ENCODE measurements at places on chromosomes 4 and X. TPM values are rescaled to one million over a fixed set of nuclear protein-coding genes. Genes with fewer than 3 reads are reported as not detected.

GRCh38 chr4:183830438-183830985 is 74.6 kb upstream of the STOX2 start:
- peak; percentile 21 for DNase-seq

- DNase-seq = no peak
Observed at GRCh38 chr4:148345509-148345908, 96.7 kb downstream of the NR3C2 start.

GRCh38 chr4:109053257-109053656 is 249.2 kb downstream of the COL25A1 start:
- DNase-seq = no peak

- no peak for DNase-seq
Observed at GRCh38 chr4:168715896-168716295, 219.0 kb downstream of the PALLD start.

DNA sequence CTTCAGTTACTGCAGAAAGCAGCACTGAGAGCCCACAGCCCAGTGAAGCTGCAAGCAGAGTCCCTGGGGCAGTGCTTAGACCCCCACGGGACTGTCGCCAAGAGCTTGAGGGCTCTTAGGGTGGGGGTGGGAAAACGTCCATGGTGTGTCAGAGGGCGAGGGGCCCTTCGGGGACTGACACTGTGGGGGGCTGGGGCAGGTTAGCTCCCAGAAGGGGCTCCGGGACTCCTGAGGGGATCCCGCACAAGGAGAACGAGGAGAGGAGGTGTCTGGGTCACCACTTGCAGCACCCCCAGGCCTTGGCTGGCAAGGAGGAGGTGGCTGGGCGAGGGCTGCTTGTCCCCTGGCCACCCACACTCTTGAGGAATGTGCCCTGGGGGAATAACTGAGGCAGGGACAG is 20.8 kb downstream of the NAT8L start:
- DNase-seq = no peak

GRCh38 chr4:109553130-109553529 is 6.9 kb upstream of the MCUB start:
- DNase-seq = no peak

DNA sequence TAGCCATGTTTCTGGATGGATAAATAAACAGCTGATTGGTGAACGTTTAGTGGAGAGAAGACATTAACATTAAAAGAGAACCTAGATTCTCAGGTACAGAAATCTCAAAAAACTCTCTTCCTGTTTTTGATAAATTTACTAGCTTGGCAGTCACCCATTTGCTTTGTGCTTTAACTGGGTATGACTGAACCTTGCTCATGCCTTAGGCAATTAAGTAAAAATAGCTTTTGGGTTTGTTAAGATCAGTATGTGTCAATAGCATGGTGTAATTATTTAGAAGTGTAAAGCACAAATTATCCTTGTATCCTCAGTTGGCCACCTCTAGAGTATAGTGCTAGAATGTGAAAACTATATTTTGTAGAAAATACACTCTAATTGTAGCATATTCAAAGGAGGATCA is 200.0 kb downstream of the CFAP299 start:
- no peak for DNase-seq

DNA sequence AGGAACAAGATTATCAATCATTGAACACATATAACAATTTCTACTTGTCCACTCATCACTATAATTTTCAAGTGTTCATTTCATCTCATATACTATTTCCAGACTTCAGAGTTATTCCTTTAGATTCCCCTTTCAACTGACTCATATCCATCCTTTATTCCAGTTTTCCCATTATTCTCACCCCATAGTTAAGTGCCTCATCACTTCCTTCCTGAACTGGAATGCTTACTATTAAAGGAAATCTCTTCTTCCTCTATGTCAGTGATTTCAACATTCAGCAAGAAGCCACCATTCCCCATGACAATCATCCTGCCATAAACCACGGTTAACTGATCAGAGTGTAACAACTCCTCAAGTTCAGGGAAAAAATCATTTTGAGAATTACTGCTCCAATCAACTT is 198.9 kb downstream of the FBXO8 start:
- no peak for DNase-seq

DNA sequence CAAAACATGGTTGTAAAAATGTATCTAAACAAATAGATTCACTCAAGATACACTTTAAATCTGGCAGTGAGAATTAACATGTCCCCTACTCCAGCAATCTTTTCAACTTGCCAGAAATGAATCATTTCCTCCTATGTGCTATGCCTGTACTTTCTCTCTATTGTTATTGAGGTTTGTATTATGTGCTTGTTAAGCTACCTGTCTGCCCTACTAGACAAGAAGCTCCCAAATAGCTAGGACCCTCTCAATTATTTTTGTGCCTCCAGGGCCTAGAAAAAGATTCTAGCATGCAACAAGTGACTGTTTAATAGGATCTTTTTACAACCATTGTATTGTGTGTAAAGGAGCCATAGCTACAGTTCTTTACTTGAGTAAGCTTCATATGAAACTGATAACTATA is 3.5 kb upstream of the SAP30 start:
- DNase-seq = no peak

- no peak for DNase-seq
Observed at GRCh38 chrX:100264200-100264599, 145.9 kb downstream of the PCDH19 start.

- no peak for DNase-seq
Observed at GRCh38 chr4:15557786-15558550, 88.3 kb downstream of the CC2D2A start.

DNA sequence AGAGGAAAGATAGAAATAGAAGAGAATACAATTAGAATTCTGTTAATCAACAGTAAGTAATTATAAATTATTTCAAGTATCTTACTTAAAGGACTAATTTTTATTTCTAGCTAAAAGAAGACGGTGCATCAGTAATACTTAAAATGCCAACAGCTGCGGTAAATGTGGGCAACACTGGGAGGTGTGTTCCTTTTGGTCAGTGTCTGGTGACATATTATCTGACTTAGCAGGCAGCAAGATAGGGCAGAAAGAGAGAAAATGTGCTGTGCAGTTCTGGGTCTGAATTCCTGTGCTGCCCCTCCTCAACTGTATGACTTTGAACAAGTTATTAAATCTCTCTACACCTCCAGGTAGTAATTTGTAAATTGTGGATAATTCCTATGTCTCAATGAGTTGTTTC is 120.6 kb downstream of the ZNF827 start:
- no peak for DNase-seq

- DNase-seq = no peak
Observed at GRCh38 chrX:148517176-148517575, 16.8 kb downstream of the AFF2 start.

- DNase-seq = peak; percentile 44
Observed at GRCh38 chr4:41538017-41538733, at the start of gene LIMCH1. TSS of gene LIMCH1 (plus strand) at chr4:41538157. CDS start at chr4:41605996, 67,839 bp downstream.

DNA sequence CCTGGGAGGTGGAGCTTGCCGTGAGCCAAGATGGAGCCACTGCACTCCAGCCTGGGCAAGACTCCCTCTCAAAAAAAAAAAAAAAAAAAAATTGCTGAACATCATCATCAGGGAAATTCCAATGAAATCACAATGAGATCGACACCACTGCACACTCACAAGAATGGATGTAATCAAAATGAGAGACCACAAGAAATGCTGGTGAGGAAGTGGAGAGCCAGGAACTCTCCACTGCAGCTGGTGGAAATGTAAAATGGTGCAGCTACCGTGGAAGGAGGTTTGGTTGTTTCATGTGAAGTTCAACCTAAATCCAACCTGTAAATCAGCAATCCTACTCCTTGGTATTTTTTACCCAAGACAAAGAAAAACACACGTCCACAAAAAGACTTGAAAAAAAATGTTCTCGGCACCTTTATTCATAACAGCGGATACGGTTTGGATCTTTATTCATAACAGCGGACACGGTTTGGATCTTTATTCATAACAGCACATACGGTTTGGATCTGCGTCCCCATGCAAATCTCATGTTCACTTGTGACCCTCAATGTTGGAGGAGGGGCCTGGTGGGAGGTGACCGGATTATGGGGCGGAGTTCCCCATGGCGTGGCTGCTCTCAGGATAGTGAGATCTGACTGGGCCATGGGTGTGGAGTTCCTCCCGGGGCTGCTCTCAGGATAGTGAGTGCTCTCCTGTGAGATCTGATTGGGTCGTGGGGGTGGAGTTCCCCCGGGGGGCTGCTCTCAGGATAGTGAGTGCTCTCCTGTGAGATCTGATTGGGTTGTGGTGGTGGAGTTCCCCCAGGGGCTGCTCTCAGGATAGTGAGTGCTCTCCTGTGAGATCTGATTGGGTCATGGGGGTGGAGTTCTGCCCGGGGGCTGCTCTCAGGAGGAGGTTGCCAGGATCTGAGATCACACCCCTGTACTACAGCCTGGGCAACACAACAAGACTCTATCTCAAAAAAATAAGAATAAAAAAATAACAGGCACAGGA is 7.7 kb downstream of the GAK start:
- DNase-seq = no peak

- no peak for DNase-seq
Observed at GRCh38 chrX:132470831-132471230, 18.0 kb downstream of the MBNL3 start.

- no peak for DNase-seq
Observed at GRCh38 chrX:84168574-84168973, 19.4 kb downstream of the RPS6KA6 start.

DNA sequence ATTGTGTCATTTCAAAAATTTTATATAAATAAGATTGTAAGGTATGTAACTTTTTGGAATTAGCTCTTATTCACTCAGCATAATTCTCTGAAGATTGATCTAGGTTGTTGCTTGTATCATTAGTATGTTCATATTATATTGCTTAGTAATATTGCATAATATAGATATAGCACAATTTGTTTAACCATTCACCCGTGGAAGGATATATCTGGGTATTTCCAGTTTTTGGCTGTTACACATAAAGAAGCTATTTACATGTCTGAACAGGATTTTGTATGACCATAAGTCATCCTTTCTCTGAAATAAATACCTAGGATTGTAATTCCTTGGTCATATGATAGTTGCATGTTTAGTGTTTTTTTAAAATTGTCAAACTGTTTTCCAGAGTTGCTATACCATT is 82.5 kb downstream of the CPEB2 start:
- no peak for DNase-seq

- DNase-seq = no peak
Observed at GRCh38 chrX:115958687-115959359, 211.7 kb upstream of the AGTR2 start.

GRCh38 chr4:10461091-10461849 is 4.0 kb upstream of the ZNF518B start:
- peak; percentile 68 for DNase-seq

DNA sequence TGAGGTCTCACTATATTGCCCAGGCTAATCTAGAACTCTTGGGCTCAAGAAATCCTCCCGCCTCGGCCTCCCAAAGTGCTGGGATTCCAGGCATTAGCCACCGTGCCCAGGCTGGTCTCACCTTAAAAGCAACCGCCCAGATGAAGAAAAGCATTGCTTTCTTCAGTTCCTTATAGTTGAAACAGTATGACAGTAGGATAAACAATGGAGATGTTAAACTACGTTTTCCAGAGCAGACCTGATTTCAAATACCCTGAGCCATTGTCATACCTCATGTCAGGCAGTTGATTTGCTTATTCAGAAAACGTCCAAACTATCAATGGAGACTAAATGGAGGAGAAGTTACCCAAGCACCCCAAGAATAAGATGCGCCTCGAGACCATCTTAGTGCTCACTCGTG is 26.3 kb upstream of the TMEM131L start:
- DNase-seq = no peak

GRCh38 chr4:145775406-145775805 is 95.5 kb downstream of the C4orf51 start:
- no peak for DNase-seq

Gene TCEAL1
- total RNA-seq = 63.6 TPM

Gene SPANXA2
- not detected for total RNA-seq

Gene KCTD8
- 3.1 TPM for total RNA-seq

Gene LEF1
- total RNA-seq = 15.9 TPM

Gene PABPC1L2B
- total RNA-seq = 1.2 TPM

Gene SOD3
- 10.4 TPM for total RNA-seq

Gene NOCT
- 7.5 TPM for total RNA-seq

Gene SERTM2
- total RNA-seq = 1.7 TPM

Gene FGF5
- total RNA-seq = 1.9 TPM
